ENCODE measurements at places on chromosomes 1 and 21.
A peak's percentile ranks its signal among the peaks of the same experiment; 100 is the strongest.

DNA sequence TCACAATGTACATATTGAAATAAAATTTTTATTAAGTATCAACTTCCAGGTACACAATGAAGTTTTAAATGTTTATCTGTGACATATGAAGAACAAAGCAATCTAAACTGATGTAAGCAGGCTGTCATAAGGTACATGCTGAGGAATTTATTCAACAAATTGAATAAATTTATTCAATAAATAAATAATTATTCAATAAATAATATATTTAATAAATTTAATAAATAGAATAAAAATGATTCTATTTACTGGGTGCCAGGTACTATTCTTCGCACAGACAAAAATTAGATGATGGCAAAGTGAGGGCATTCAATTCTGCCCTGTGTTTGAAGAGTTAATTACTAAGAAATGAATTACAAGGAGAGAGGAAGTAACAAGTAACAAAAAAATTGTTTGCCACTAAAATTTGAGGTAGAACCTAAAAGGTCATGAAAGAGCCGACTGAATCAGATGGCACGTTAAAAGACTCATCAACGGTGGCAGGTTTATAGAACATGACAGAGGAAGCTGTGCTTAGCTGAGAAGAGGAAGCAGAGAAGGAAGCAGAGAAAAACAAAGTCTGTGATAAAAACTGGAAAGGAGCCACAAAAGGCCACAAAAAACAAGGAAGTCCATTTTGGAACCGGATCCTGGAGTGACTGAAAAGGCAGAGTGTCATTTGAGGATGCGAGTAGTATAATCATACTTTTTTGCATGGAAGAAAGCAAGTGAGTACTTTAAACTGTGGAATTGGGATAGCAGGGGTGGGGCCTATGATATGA is 2.2 kb upstream of the USP24 start:
- DNase-seq: no peak

GRCh38 chr1:212212906-212213305 is 72.3 kb upstream of the PPP2R5A start:
- DNase-seq: no peak

- DNase-seq: no peak
These were observed 2.8 kb downstream of the AIRE start for GRCh38 chr21:44288251-44289110.

DNA sequence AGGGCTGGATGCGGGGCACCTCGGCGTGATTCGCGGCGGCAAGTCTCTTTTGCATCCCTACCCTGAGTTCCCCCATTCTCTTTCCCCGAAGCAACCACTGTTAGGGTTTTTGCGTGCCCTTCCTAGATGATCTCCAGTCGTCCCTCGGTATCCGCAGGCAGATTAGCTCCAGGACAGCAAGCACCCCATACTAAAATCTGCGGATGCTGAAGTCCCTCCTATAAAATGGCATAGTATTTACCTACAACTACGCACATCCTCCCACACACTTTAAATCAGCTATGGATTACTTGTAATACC is 22.8 kb upstream of the CFAP126 start:
- peak; percentile 34 for DNase-seq

- DNase-seq: no peak
These were observed 30.0 kb upstream of the FGGY start for GRCh38 chr1:59266927-59267293.

DNA sequence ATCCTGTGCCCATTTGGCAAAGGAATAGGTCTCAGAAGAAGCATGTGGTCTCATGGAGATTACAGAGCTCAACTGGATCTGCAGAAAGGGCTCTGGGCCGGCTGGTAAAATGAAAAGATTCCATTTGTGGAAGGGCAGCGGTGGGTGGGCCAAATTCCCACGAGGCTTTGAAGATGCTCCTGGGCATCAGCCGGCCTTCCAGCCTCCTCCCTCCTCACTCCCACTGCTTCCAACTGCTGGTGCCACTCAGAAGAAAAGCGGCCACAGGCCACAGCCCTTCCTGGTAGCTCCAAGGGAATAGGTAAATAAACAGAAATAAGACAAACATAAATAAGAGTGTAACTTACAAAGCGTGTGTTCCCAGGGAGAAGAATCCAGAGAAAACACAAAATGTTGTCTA is 136.3 kb upstream of the SLC44A3 start:
- DNase-seq: no peak

Measured in hepatic stellate cell (primary cell).